ENCODE measurements at places on chromosomes 6 and 20.

GRCh38 chr6:3594201-3594600 lies 137.4 kb upstream of the SLC22A23 start:
- no peak for DNase-seq

- DNase-seq: peak; percentile 15
Measured at GRCh38 chr6:84681693-84682326, 82.6 kb downstream of the TBX18 start.

DNA sequence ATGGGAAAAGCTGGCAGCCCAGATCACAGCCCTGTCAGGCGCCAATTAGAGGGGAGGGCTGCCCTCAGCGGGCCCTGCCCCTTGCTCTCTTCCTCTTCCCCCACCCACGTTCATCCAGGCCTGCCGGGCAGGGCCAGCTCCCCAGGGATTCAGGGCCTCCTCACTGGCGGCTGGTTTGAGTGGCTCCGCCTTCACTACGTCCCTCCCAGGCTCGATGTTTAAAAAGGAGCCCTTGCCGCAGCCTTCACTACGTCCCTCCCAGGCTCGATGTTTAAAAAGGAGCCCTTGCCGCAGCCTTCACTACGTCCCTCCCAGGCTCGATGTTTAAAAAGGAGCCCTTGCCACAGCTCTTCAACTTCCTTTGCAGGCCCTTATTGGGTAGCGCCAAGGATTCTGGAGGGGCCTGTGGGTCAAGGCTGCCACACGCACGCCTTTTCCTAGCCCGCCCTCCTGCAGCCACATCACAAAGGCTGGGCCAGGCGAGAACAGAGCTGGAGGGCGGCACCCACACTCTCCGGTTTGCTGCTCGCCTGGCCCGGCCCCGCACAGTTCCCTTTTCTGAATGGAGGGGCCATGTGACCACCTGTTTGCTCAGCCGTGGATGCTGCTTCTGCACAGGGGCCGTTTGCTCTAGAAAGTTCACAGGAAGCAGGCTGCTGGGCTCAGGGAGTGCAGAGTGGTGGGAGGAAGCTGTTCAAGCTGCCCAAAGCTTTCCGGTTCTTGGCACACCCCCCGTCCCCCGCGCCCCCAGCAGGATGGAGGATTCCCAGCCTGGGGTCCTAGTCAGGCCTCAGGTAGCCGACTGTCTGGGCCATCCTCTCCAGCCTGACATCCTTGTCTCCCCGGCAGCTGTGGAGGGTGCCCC lies 1.6 kb downstream of the SLC17A9 start:
- peak; percentile 18 for DNase-seq

DNA sequence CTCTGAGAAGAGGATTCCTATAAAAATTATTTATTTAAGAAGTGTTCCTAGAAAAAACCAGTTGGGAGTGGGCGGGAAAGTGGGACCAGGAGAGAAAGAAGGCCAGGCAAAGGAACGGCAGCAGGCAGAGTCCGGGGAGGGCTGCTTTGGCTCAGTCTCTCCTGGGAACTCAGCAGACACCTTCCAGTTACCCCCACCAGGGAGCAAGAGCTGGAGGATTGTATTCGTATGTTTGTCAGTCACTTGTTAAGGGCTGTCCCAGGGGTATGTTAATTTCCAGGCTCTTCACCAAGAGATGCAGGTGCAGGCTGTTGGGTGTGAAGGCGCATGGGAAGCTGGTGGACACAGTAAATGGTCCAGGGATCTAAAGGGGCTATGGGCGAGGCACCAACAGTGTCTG lies 53.0 kb upstream of the CHD6 start:
- no peak for DNase-seq

DNA sequence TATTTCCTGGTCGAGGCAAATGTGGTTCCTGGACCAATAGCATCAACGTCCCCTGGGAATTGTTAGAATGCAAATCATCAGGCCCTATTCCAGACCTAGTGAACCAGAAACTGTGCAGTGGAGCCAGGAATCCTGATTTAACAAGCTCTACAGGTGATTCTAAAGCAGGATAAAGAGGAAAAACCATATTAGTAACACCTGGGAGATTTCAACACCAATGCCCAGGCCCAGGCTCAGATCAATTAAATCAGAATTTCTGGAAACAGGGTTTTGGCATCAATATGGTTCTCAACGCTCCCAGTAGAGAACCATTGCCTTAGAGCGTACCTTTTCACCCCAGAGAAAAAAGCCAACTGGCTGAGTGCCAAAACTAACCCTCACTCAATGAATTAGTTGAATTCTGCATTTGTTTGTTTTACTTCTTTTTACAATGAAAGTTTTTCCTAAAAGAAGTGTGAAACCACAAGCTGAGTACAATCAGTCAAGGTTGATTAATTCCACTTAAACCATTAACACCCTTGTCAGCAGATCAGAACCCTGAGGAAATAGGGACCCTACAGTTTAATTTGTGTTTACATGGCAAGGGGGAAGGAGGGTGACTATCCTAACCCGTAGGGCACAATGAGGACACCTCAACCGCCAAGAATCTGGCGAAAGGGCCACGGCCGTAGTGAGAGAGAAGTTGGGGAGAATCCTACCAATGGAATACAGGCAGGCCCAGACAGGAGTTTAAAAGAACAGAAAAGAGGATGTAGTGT lies 34.9 kb upstream of the LOC128125822 start:
- peak; percentile 39 for DNase-seq

DNA sequence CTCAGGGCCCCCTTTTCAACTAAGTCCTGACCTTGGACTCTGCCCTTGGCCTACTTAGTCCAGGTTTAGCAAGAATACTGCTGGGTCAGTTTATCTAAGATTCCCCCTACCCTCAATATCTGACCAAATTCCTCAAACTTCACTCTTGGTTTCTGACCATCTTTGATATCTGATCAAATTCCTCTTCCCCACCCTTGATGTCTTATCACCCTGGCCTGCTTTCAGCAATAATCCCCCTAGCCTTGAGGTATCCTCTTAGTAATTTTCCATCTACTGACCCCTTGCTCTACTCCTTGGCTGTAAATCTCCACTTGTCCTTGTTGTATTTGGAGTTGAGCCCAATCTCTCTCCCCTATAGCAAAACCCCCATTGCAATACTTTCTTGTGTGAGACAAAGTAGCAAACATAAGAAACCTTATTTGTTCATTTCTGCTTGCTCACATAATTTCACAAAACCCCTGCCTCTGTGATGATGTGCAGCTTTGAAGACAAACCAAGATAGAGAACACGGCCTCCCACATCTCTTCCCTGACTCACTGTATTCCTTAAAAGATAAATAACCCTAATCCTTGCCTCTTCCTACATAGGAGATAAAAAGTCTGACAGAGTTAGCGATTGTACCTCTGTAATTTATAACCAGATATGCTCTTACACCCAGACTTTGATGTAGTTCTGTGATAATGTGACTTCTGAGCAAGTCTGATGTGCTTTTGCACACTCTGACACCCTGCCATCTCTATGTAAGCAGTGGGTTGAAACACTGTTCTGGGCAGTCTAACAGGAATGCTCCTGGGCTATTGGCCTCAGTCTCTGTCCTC lies 13.8 kb upstream of the IYD start:
- DNase-seq: no peak

Measured in NCI-H748 treated with DMSO at 0.1 percent for 48 hours (cell line).